HepG2 (cell line): ENCODE measurements at places on chromosomes 5 and 9. TPM values are rescaled to one million over a fixed set of nuclear protein-coding genes. Genes with fewer than 3 reads are reported as not detected.

GRCh38 chr5:167702014-167702413 lies 589.4 kb upstream of the WWC1 start:
- DNase-seq = no peak

GRCh38 chr9:98410185-98410697 lies 154.8 kb upstream of the TBC1D2 start:
- DNase-seq = peak; percentile 10

- DNase-seq = no peak
These were observed 208.0 kb upstream of the TRIM32 start for GRCh38 chr9:116479056-116479544.

Gene CKS2
- total RNA-seq = 317 and 498 TPM in 2 replicates

Gene TLX3
- total RNA-seq = not detected in 2 replicates

Gene KIF27
- 4.1 and 4.4 TPM in 2 replicates for total RNA-seq
